ENCODE measurements at places on chromosomes 12 and 14.
A peak's percentile ranks its signal among the peaks of the same experiment; 100 is the strongest.

- no peak for DNase-seq
Measured at GRCh38 chr14:100416921-100417860, 94.1 kb downstream of the SLC25A47 start.

GRCh38 chr14:22890416-22890815 is 7.4 kb downstream of the REM2 start:
- DNase-seq = no peak

GRCh38 chr14:61277784-61278183 is 3.4 kb downstream of the TMEM30B start:
- no peak for DNase-seq

GRCh38 chr12:25924491-25925001 is 33.9 kb upstream of the RASSF8 start:
- no peak for DNase-seq

- DNase-seq = peak; percentile 16
Measured at GRCh38 chr12:131592972-131593371, 117.9 kb upstream of the SFSWAP start.

DNA sequence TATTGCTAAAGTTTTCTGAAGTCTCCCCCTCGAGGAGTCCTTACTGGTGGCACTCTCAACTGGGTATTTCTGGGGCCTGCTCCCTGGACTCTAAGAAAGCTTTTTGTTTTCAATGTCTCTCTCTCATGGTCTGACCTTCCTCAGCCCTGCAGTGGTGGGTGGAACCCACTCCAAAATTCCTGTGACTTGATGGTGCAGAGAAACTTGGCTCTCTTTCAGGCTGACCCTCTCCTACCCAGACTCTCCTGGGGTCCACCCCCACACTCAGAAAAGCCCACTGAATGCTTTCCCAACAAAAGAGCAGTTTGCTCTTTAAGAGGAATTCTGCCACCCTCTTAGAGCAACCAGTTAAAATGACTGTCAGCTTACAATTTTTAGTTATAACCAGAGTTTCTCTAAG is 967 bp upstream of the PTCSC3 start:
- DNase-seq = no peak

GRCh38 chr14:34548472-34548981 is 9.0 kb upstream of the EAPP start:
- no peak for DNase-seq

DNA sequence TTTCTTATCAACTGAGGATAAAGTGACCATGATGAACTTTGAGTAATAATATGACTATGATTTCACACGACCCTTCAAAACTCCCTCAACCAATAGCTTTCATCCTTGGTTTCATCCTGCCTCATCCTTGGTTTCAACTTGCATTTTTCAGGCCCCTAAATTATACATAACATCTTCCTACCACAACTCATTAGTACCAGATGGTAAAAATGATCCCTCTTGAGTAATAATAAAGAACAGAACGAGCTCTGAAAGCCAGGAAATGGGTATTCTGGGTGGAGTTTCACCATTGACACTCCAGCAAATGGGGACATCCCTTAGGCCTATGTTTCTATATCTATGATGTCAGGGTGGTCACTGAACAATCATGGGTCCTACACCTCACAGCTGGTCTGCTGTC is 72.1 kb upstream of the LMNTD1 start:
- DNase-seq = no peak

DNA sequence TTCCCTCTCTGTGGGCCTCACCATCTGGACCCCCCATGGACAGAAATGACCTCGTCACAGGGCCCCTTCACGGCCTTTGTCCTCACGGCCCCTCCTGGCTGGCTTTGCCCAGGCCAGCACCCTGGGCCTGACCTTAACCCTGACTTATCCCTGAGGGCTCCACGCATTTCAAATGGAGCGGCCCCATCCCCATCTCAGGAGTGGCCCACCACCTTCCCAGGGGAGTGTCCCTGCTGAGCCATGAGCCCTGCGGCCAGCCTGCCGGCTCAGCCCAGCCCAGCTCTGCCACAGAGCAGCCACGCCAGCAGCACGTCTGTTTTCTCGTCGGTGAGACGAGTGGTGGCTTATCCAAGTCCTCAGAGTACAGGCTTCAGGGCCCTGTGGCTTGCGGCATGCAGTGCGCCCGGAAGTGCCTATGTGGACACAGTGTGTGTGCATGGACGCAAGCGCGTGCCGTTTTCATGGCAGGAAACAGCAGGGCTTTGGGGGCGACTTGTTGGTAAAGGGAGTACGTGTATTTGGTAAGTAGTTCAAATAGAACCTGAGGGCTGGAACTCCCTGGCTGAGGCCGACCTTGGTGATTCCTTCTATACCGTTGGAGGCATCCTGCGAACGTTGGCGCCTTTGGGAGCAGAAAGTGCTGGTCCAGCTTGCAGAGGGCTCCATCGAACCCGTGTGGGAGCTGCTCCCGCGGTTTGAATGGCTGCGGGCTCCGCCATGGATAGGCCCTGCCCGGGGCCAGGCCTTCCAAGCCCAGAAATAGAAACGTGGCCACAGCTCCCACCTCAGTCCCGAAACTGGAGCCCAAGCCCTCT is 52.1 kb downstream of the LRCOL1 start:
- no peak for DNase-seq

DNA sequence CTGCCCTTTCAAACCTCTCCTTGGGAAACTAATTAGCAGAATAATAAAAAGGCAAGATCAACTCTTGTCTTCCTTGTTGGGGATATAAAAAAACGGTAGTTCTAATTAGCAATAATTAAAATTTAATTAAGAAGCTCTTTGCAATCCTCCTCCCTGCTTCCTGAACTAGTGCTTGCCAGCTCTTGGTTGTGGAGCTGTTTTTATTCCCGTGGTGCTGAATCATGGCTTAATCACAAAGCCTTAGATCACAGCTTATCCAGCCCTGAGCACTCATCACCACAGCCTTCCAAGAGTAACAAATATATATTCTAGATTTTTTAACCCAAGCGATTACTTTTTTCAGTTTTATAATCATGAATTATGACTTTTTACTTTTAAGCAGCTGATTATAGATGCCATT is 63.2 kb upstream of the INSM2 start:
- no peak for DNase-seq

DNA sequence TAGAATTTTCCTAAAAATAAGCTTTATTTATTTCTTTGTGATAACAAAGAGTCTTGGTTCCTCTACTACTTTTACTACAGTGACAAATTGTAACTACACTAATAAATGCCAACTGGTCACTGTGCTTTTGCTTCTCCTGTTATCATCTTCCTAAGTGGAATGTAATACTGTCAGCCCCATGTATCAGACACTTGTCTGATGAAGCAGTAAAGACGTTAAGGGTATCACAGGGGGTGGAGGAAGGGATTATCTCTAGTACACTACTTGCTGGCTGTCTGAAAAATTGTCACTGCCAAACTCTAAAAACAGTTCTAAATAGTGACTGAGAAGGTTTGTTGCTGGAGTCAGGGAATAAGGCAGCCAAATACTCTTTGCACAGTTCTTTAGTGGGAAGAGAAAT is 11.3 kb downstream of the ASB8 start:
- no peak for DNase-seq

DNA sequence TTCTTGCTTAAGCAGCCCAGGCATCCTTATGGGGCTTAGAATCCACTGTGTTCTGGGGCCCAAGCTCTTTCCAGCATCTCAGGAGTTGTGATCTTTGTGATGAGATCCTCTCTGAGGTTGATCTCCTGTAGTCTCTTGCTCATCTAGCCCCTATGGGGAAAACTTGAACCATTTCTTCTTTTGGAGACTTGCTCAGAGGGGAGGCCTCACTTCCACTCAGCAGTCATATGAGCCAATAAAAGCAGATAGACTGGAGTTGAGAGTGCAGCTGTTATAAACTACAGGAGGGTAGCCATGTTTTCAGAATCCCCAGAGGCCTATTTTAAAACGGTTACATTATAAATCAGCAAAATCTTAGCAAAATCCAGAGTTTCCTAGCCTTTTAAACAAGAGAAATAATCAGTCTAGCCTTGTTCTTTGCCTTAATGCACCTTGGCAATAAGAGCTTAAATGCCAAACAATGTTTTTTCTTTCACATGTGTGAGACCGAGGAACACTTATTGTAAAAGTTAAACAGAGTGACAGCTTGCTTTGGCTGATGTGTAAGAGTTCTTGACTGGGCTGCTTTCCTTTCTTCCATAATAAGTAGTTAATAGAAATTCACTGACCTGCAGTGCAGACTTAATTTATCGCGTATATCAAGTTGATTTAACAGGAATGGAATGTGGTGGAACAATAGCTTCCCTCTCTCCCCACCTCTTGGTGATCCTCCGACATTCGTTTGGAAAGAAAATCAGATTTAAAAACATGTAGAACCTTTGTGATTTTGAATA is 168.3 kb downstream of the NEDD1 start:
- no peak for DNase-seq

DNA sequence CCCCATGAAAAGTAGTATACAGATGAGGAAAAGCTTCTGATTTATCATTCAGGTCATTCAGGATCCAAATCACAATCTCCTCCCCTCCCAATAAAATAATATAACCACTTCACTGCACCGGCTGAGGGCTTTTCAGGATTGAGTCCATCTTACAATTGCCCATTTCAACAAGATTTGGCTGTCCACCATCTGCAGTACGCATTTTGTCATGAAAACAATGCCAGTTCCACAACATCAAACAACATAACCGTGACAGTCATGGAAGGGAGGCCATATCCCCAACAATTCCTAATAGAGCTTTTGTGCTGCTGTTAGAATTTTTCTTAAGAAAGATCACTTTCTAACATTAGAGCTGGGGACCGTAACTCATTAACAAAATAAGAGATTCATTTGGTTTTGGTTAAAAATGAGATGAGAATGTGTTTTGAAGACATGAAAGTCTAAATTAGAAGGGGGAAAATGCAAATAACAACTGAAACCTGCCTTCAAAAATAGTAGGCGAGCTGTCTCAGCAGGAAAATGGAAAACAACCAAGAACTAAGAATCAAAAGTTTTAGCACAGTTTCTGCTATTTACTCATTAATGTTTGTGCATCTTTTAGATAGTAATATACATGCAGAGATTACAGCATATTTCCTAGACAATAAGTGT is 38.3 kb upstream of the TMTC2 start:
- no peak for DNase-seq

DNA sequence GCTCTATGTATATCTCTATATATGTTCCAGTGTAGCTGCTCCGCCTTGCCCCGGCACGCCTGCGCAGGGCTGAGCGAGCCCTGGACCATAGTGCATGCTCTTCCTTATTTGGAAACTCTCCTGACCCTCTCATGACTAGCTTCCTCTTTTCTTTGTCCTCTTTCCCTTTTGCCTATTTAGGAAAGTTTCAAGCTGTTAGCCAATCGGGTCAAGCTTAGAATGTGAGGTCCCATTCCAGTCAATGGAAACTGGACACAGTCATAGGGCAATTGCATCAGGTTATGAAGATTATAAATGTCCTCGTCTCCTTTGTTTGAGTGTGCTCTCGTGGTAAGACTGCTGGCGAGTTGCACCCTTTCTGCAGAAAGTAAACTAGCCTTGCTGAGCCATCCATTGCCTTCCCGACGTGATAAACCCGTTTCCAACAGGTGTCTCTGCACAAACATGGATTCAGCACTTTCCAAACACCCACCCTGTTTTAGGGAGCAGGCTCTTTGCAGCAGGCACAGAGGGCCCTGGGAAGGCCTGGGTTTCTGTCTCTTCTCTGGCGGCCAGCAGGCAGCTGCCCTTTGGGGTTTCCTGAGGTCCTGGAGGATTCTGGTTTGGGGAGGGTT is 30.9 kb downstream of the CCDC92 start:
- no peak for DNase-seq

- no peak for DNase-seq
Measured at GRCh38 chr12:124053851-124054250, 80.8 kb downstream of the ZNF664 start.

- no peak for DNase-seq
Measured at GRCh38 chr14:73248108-73248868, 11.0 kb downstream of the PAPLN start.

DNA sequence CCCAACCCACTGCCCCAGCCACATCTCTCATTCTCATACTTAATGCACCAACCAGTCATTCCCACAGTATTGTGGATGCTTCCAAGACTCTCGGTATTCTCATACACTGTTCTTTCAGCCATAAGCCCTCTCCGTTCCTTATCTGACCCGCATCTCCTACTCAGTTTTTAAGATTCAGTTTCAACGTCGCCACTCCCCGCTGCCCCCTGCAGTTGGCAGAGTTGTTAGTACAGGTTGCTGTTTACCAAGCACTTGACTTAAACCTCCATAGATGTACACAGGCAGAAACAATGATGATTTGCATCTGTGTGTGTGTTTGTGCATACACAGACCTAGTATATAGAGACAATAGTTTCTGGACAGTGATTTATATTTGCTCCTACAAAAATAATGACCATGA is 40.2 kb downstream of the PAH start:
- no peak for DNase-seq

DNA sequence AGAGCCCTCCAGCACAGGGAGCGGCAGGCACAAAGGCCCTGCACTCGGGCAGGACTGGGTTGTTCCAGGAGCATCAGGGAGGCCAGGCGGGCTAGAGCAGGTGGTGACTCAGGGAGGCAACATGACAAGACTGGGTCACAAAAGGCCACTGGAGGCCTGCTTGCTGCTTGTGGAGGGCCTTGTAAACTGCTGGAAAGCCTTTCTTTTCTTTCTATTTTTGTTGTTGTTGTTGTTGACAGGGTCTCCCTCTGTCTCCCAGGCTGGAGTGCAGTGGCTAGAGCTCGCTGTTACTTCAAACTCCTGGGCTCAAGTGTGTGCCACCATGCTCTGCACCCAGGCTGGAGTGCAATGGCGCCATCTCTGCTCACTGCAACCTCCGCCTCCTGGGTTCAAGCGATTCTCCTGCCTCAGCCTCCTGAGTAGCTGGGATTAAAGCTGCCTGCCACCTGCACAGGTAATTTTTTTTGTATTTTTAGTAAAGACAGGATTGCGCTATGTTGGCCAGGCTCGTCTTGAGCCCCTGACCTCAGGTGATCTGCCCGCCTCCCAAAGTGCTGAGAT is 11.8 kb upstream of the RCOR1 start:
- DNase-seq = no peak

- no peak for DNase-seq
Measured at GRCh38 chr12:75635606-75636444, 124.4 kb upstream of the KRR1 start.

DNA sequence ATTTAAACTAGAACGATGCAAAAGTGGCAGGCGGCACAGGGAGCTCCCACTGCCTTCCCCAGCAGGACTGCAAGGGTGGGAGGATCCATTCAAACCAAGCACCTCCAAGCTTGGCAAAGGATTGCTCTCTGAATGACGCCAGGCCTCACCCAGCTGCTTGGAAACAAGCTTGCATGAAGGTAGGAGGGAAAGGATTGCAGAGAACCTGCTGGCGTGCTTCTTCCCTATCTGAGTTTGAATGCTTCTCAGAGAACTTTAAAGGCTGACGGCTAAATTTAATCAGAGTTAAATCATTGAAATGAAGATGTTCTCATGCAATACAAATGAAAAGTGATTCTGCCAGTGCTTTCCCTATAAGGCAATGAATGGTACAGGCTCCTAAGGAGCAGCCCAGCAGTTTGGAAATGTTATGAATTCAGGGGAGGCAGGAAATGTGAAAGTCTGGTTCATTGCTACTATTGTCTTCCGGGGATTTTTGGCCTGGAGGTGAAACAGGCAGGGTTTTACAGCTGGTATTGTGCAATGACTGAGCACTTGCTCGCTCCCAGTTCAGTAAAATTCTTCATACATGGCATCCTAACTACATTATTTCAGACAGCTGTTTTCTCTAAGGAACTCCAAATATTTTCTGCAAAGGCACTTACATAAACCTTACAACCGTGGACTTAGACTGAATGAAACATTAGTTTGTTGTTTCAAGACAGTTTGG is 31.9 kb upstream of the DUSP6 start:
- DNase-seq = no peak

- DNase-seq = no peak
Measured at GRCh38 chr12:47835006-47835830, 15.5 kb upstream of the HDAC7 start.
